IMR-90 (cell line): ENCODE measurements at places on chromosomes 5 and 9.

GRCh38 chr9:77752554-77752953, 104.4 kb upstream of the GNA14 start:
- peak; percentile 94 for DNase-seq

- no peak for DNase-seq
Measured at GRCh38 chr9:8980496-8981013, 1181.0 kb upstream of the DMAC1 start.

DNA sequence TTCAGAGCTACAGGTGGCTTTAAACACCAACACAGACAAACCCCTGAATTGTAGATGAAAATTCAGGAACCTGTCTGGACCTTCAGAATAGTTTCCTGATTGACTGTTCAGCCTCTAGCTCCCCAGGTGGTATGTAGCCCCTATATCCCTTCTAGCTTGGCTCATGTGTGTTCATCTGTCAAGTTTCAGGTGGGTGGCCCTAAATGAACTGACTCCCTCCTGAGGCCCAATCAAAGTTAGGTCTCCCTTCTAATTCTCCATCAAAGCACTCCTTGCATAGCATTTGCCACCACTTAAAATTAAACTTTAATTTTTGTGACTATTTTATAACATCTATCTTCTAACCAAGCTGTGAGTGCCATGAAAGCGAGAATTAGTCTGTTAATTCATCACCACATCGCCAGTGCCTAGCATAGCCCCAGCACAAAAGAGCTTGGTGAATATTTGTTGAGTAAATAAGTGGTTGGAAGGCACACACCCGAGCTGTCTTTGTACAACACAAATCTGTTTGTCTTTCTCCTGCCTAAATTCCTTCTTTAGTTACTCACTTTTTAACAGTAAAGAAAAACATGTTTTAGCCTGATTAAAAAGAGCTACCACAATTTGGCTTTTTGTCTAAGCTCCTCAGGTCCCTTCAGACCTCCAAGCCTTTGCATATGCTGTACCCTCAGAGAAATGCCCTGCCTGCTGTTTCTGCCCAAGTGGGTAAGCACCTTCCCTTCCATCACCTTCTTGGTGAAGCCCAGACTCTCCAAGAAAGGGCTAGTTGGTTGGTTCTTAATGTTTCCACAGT, 138.1 kb upstream of the HMHB1 start:
- no peak for DNase-seq

DNA sequence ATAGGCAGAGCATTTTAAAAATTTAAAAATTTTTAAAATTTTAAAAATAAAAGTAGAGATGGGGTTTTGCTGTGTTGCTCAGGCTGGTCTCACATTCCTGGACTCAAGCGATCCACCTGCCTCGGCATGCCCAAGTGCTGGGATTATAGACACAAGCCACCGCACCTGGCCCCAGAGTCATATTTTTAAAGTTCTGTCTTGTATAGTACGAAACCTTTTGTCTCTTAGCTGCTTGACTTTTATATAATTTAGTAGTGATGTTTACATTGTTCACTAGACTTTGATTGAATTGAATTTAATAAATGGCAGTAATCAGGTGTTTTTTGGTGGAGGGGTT, 31.0 kb downstream of the LRRTM2 start:
- DNase-seq: no peak

DNA sequence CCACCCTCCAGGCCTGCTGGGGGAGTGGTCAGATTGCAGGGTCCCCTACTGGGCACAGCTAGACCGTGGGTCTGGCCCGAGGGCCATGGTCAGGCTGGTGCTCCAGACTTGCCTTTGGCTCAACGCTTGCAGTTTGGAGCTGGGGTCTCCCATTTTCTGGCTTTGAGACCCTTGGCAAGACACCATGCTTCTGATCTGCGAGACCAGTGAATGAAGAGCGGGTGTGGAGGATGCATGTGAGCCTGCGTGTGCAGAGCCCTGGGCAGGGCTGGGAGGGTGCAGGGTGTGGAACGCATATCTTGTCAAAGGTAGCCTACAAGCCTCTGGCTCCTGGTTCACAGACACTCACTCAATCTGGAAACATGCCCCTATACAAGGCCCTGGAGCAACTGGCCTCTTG, 6.1 kb upstream of the MRNIP start:
- DNase-seq: no peak

DNA sequence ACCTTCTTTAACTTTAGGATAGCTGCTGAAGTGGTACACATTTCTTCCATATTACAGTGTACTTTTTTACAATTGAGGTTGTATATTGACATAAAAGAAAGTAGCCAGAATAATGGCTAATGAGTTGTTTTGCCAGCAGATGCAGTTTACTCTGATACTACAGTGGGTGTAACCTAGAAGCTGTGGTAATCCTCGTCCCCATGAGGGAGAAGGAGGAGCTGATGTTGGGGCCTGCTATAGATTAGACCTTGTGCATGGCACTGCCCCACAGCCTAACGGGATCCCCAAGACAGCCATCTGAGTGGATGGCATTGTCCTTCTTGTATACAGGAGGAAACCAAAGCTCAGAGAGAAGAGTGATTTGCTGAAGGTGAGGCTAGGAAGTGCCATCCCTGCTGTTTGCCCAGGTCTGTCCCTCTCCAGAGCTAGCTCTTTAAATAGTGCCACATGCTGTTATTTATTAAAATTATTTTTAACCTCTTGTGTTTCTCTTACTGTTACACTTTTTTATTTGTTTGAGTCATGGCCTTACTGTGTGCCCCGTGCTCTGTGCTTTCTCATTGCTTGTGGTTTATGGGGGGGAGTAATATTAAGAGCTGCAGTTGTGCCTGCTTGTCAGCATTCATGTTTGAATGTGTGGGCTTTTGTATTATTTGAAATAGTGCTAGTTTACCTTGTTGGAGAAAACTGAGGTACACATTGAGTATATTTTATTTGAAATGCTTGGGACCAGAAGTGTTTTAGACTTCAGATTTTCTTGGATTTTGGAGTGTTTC, 65.3 kb downstream of the ICE1 start:
- DNase-seq: no peak
